LoVo (cell line): ENCODE measurements at places on chromosomes 1 and 21.

GRCh38 chr1:195584870-195585624 lies 1023.2 kb downstream of the KCNT2 start:
- DNase-seq: peak; percentile 28

GRCh38 chr1:45842786-45843185 lies 39.4 kb downstream of the MAST2 start:
- no peak for DNase-seq

- no peak for DNase-seq
Measured at GRCh38 chr1:112964347-112964746, 8.4 kb upstream of the SLC16A1 start.

GRCh38 chr1:165144757-165145397 lies 211.6 kb downstream of the LMX1A start:
- peak; percentile 20 for DNase-seq

GRCh38 chr1:76854255-76854654 lies 13.0 kb upstream of the ST6GALNAC5 start:
- no peak for DNase-seq

DNA sequence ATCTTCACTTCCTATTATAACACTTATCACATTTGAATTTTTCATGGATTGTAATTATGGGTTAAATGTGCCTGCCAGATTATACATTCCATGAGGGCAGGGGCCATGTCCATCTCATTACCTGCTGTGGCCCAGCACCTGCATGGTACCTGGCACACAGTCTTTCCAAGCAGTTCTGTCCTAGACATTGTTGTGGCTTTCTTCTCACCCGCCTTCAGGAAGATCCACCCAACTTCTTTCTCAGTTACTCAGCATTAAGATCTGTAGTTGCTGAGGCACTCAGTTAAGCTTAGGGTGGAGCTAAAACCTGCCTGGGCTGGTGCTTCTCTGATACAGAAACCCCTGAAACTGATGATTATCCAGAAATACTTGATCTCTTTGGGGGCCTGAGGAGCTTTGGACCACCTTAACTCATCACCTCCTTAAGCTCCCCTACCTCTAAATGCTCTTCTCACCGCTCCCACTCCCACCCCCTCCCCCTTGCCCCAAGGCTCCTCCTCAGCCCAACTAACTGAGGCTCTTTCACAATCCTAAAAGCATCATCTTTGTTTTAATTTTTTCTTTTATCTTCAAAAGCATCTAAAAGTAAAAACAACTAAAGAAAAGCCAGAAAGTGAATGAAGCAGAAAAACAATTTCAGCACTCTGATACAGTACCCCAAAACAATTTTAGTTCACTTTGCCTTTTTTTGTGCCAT lies 190.6 kb downstream of the FGGY start:
- no peak for DNase-seq

- no peak for DNase-seq
Measured at GRCh38 chr1:110726755-110727154, 52.0 kb upstream of the KCNA3 start.

- DNase-seq: no peak
Measured at GRCh38 chr21:33008333-33009051, 17.2 kb upstream of the OLIG2 start.

GRCh38 chr1:20584890-20585289 lies 4.0 kb upstream of the CDA start:
- DNase-seq: no peak

GRCh38 chr1:198660341-198661261 lies 21.8 kb downstream of the PTPRC start:
- DNase-seq: no peak

DNA sequence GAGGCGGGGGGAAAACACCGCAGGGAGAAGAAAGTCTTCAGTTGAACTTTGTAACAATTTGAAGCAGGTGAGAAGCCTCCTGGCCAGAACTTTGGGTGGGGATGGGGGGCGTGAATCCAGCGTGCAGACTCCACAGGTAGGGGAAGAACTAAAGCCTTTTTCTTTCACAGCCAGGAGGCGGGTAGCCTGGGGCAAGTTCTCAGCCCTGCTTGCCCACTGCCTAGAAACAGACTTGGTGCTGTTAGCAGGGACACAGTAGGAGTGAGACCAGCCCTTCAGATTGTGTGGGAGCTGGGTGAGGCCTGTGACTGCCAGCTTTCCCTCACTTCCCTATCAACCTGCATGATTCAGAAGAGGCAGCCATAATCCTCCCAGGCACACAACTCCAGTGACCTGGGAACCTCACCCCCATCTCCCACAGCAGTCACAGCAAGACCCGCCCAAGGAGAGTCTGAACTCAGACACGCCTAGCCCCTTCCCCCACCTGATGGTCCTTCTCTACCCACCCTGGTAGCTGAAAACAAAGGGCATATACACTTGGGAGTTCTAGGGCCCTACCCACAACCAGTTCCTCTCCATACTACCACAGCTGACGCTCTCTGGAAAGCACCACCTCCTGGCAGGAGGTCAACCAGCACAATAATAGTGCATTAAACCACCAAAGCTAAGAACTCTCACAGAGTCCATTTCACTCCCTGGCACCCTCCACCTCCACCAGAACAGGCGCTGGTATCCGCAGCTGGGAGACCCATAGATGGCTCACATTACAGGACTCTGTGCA lies 83.5 kb upstream of the CDC42BPA start:
- peak; percentile 77 for DNase-seq

DNA sequence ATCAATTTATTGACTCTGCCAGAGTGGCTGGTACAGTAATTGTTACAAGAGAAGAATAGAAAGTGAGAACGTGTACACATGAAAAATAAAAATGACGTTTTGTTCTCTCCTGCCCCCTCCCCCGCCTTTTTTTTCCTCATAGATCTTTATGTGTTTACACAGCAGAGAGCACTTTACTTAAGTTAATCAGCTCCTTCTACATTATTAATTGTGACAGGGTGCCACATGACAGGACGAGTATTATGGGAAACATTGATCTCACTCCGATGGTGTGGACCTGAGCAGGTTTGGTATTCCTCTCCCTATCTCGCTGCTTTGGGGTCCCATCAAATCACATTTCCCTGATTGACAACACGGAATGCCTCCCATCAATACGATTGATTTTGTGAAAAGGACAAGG lies 285.7 kb downstream of the TM2D1 start:
- DNase-seq: no peak

GRCh38 chr1:48988633-48989197 lies 212.0 kb upstream of the BEND5 start:
- DNase-seq: no peak

GRCh38 chr1:217136895-217137205 lies 413.6 kb upstream of the ESRRG start:
- no peak for DNase-seq

- DNase-seq: no peak
Measured at GRCh38 chr21:41681348-41681801, 85.5 kb downstream of the RIPK4 start.

DNA sequence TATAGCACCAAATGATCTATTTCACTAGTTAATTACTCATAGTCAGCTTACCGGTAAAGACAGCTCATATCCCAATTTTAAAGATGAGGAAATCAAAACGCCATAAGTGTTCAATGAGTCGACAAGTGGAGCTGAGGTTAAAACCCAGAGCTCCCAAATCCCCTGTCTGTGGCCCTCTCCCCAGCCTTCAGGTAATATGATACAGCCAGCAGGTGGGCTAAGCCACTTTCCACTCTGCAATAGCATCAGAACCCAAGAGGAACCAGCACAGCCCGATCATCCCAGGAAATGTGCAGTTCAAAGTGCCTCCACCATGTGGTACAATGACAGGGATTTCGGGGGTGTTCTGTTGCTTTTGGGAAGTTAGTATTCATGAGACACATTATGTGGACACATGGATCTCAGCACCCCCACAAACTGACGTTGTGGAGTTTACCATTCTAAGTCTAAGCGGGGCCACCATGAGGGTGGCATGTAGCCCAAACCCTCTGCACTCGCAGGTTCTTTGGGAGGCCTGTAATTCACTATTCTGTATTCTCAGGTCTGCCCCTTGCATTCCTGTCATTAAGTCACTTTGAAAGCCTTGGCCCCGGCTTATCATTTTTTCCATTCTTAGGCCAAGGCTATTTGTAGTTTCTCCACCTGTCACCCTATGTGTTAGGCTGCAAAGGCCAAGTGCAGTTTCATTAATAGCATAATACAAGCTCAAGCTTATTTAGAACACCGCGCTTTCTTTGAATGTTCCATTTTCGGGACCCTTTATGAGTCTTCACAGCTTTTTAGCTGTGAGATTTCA lies 26.3 kb upstream of the ACTN2 start:
- DNase-seq: no peak

GRCh38 chr1:220221269-220221668 lies 51.0 kb downstream of the RAB3GAP2 start:
- no peak for DNase-seq

DNA sequence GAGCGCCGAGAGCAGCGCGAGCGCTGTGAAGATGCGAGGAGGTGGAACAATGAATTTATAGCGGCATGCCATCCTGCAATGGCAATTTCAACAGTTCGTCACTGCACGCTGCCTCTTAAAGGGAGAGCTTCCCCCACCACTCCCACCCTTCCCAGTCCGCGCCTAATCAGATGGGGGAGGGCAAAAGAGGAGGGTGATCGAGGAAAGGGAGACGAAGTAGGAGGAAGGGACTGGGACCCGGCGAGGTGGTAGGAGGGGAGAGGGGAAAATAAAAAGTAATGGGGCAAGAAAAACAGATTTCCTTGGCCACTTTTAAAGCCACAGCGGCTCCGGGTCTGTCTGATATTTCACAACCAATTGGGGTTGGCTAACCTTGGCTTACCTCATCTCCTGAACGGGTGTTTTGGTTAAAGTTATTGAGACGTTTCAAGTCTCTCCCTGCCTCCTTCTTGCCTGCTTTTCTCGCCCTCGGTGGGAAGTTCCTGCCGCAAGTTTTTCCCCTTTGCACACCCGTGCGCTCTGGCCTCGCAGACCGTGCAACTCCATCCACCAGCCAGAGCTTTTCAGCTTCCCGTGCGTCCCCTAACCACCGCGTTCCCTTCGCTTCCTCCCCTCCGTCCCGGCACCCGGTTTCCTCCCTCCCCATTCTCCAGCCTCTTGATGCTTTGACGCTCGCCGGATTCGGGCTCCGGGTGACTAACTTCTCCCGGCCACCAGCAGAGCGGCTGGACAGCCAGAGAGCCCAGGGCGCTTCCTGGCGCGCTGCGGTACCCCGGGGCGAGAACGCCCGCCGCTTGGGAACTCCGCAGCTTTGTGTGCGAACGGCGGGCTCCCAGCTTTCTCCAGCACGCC lies at the start of gene ADAMTS5:
Gene ADAMTS5, minus strand, starts transcription at position 27 of the 852 bp plus-strand sequence. CDS start 697 bp downstream, outside the sequence.
- DNase-seq: no peak

DNA sequence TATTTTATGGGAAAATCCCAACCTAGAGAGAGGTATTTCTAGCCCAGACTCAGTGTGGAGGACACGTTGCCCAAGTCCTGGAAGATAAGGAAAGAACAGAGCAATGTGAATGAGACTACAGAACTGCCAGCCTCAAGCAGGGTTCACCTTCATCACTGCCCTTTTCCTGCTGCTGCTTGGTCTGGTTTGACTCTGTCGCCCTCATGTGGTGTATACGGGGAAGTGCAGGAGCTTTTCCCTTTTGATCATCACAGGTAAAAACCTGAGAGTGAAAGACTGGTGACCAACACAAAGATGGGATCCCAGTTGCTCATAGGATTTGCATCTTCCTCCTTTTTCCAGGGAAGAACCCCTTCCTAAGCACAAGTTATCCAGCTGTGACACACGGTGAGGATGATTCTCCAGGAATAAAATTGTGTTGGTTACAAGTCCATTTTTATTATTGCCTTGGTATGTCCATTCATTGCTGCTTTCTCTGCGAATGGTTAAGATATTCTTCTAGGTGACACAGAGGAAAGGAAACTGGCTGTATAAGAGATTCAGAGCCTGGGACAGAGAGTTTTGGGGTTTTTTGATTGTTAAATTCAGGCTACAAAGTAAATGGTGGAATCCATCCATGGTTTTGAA lies 89.5 kb upstream of the CD53 start:
- peak; percentile 61 for DNase-seq

DNA sequence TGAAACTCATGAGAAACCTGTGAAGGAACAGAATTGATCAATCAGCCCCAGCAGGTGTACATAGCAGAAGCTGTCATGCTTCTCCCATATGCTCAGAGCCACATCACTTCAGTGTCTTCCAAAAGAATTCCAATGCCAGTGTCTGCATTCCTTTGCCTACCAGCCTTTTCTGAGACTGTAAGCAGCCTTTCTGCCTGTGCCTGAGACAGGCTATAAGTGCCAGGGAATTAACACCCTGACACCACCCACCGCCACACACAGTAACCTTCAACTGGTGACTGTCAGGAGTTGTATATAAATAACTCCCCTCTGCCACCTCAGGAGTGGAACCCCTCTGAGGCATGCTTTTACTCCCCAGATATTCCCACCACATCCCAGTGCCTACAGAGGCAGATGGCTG lies 38.1 kb upstream of the SLAMF9 start:
- no peak for DNase-seq

GRCh38 chr1:207428783-207429182 lies 25.3 kb upstream of the CR2 start:
- no peak for DNase-seq

GRCh38 chr1:89063094-89063493 lies 1.9 kb downstream of the GBP1 start:
- no peak for DNase-seq

- DNase-seq: no peak
Measured at GRCh38 chr1:100950781-100951180, 54.9 kb downstream of the SLC30A7 start.

GRCh38 chr1:239044829-239045228 lies 341.5 kb upstream of the CHRM3 start:
- DNase-seq: no peak

- DNase-seq: no peak
Measured at GRCh38 chr1:228887101-228887500, 151.8 kb downstream of the RHOU start.
